Amygdala (tissue), 56 donors: ENCODE measurements at places on chromosomes 6 and 20.

GRCh38 chr6:73477407-73477806, 15.9 kb downstream of the MTO1 start:
- DNase-seq, result no peak

GRCh38 chr6:18326980-18327379, 60.2 kb upstream of the RNF144B start:
- no peak for DNase-seq

DNA sequence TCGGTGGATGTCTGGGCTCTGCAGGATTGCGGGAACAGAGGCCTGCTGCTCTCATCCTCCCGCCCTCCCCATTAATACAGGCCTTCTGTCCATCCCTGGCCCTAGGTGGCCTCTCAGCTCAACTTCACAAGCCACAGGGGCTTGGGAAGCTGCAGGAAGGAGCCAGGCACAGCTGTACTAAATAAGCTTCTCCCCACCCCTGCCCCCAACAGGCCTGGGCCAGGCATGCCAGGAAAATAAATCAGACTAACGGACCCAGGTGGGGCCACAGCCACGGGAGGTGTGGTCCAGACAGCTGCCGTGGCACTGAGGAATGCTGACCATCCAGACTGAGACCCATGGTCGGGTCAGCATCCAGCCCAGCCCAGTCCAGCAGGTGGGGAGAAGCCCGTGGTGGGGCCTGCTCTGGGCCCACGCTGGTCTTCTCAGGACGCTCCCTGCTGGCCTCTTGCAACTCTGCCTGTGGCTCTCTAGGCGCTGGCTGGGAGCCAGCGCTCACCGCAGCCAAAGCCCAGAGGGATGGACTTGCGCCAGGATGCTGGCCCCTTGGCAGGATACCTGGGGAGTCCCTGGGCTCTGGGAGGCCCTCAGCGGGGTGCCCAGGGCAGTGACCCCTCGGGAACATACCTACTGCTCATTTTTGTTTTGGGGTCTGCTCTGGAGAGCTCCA, 8.6 kb upstream of the YTHDF1 start:
- DNase-seq, result no peak

DNA sequence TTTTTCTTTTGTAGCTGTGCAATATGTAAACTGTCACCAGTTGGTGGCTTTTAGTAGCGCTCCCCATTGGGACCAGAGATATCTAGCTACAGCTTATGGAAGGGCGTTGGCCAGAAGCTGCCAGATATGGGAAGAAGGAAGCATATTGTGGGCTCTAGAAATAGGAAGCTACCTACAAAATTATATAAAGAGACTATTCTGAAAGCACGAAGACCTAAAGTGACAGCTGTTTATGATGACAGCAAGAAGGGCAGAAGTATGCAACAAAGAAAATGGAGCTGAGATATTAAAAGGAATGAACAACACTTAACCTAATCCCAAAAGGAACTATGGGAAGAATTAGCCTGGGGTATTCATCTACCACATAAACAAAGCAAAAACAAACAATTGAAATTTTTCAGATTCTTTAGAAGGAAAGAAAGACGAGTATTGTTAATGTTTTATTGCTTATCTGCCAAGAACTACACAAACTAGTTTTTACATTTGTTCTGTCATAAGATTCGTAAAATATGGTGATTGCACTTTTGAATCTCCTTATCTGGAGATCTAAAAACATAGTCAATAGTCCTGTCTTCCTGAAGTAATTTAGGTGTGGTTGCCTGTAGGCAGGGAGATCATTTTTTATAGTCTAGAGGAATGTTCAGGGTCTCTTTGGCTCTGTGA, 81.6 kb downstream of the NCOA7 start:
- DNase-seq, result no peak

DNA sequence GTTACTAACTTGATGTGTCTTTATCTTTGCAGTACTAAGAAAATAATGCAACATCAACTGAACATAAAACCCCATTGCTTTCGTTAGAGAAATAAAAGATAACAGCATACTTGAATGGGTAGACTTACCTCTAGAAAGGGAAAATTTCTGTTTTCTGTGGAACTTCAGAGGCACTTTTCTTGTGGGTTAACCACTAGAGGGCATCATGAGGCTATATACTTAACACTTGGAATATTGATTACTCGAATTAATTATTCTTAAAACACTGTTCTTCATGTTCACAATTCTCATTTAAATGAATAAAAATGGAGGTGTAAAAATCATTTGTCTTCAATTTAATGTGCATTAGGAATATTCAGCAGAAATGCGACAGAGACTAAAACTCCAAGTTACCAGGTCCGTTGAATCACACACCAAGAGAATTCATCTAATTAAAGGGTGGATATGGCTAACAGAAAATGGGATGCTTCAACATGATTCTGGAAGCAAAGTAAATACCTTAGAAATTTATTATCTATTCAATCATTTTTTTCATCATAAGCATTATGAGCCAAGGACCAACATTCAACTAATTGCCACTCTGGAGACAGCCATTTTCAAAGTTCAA, 330.8 kb upstream of the PREP start:
- no peak for DNase-seq

DNA sequence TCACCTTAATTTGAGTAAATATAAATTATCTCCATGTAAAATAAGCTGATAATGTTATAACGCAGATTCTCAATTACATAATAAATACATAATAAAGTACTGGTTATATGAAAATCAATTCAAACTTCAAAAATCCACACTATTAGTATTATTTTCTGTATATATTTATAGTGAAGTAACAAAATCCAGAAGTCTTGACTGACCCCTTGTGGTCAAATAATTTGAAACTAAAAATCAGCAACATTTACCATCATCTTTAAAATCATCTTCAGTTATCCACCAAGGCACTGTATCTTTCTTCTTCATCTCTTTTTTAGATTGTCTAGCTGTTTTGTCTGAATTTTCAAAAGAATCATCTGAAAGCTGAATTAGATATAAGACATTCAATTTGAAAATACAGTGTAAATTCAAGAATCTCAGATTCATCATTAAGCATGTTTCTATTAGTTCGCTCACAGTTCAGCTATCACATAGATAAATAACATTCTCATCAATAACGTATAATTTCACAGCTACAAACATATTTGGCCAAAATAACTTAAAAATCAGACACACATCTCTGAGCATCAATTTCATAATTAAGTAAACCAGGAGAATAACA, 6.5 kb downstream of the CEP162 start:
- no peak for DNase-seq

GRCh38 chr6:45586216-45587171, 208.8 kb upstream of the SUPT3H start:
- no peak for DNase-seq

- no peak for DNase-seq
Measured at GRCh38 chr20:625360-625932, 15.3 kb upstream of the TCF15 start.

DNA sequence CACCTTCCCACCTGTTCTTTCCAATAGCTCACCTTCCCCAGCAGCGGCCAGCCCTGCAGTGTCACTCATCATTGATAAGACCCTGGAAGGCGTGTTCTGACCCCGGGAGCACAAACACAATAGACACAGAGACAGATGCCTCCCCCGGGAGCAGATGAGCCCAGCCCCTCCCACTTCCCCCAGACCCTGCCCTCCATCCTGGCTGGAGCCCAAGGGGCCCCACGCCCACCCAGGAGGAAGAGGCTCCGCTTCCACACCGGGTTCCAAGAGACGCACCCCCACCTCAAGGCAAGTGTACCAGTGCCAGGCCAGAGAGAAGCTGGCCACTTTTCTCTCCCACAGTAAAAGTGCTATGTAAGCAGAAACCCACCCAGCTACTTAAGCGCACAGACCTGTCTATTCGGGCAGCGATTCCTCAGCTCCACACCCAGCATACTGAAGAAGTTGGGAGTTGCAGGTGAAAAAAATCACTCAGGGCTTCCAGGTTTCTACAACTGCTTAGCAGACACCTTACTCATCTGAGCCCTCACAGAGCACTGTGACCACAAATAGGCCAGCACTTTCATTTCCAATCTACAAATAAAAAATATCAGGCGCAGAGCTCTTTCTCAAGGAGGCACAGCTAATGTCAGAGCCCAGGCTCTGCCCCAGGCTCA, 93.4 kb upstream of the NXT1 start:
- no peak for DNase-seq

DNA sequence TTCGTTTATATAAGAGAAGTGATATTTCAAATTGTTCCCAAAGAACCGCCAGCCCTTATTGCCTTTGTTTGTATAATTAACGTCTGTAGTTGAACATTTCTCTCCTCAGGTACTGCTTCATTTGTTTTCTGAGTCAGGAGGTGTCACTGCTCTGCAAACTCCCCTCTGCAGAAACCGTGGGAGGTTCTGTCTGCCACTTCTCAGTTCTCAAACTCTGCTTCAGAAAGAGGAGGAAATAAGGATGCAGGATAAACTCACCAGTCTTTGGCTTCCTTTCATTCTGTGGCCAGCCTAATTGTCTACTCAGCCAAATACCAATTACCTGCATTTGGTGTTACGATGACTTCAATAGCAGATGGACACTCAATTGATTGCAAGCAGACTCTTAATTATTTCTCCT, 149.8 kb downstream of the PAK5 start:
- DNase-seq, result no peak

DNA sequence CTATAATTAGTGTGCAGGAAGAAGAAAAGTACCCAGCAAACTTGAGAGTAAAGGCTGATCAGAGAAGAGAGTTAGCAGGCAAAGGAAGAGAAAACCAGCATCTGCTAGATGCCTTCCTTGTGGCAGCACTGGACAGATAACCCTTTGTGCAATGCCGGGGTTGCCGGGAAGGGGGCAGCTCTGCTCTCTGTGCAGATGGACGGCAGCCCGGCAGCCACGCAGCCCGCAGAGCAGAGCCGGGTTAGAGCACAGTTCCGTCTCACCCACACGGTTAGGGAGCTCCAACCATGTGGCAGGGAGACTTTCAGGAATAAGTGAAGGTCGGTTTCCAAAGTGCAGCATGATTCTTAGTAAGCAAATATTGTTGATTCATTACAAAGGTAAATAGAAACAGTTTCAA, 80.0 kb upstream of the RPS6KA2 start:
- no peak for DNase-seq
